ENCODE measurements at places on chromosomes 11 and 22. TPM values are rescaled to one million over a fixed set of nuclear protein-coding genes. Genes with fewer than 3 reads are reported as not detected.

Gene OR51B5
- 0.82 TPM for total RNA-seq

Gene TSGA10IP
- total RNA-seq = not detected

Gene LRRC56
- 1.2 TPM for total RNA-seq

Gene NAALAD2
- total RNA-seq = 6.9 TPM

Gene LSP1
- 0.82 TPM for total RNA-seq

Gene SOX10
- 1.6 TPM for total RNA-seq

Gene MPPED2
- total RNA-seq = 63.2 TPM

Gene ELFN2
- total RNA-seq = 7.7 TPM

DNA sequence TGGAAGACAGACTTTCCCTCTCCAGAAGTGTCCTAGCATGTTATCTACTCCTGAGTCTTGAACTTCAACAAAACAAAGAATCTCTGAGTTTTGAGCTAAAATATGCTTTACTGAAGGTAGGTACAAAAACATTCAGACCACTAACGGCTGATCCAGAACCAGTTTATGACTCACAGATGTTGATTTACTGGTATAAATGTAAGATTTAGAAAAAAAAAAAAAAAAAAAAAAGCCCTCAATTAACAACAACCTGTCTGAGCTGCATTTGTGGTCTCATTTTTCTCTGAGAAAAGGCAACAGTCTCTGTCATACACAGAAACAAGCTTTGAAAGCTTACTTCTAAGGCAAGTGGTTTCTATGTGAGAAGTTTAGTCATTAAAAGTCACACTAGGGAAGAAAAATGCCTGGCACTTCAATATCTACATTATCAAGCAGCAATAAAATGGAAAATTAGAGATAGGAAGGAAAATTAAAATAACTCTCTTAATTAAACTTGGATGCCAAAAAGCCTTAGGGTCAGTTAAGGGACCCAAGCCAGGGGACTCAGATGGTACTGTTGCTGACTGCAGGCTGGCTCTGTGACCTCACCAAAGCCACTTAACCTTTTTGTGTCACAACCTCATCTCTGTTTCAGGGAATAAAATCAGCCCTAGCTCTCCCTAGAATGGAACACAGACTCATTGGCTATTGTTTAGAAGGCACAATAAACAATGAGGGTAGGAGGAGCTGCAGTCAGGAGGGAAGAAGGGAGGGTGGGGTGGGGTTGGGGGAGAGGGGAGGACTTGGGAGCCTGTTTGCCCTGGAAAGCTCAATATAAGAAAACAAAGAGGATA, 61.7 kb downstream of the ETS1 start:
- DNase-seq = no peak

GRCh38 chr22:19336133-19337075, 44.9 kb upstream of the CLTCL1 start:
- DNase-seq = no peak

DNA sequence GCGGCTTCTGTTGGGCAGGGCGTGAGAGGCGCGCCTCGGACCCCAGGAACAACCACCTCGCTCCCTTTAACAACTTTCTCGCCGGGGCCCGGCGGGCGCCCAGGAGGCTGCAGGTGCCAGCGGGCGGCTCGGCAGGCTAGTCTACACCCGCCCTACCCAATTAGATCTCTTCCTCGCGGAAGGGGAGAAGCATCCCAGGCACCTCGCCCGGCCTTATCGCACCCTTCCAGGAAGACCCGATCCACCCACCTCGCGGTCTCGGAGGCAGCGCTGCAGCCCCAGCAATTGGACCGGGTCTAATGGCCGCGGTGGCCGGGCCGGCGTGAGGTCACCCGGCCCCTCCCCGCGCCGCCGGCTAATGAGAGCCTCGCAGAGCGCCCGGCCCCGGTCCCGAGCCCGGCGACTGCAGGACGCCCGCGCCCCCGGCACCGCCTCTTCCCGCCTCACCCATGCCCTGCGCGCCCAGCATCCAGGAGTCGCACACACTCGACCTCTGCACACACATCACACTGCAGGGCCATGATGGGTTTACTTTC, at the start of gene PLAAT3:
TSS of gene PLAAT3 (minus strand) at position 298 of the 536 bp plus-strand sequence. CDS start 419 bp downstream, outside the sequence.
- peak; percentile 69 for DNase-seq

- DNase-seq = no peak
Observed at GRCh38 chr11:13329670-13330356, 52.2 kb downstream of the BMAL1 start.

DNA sequence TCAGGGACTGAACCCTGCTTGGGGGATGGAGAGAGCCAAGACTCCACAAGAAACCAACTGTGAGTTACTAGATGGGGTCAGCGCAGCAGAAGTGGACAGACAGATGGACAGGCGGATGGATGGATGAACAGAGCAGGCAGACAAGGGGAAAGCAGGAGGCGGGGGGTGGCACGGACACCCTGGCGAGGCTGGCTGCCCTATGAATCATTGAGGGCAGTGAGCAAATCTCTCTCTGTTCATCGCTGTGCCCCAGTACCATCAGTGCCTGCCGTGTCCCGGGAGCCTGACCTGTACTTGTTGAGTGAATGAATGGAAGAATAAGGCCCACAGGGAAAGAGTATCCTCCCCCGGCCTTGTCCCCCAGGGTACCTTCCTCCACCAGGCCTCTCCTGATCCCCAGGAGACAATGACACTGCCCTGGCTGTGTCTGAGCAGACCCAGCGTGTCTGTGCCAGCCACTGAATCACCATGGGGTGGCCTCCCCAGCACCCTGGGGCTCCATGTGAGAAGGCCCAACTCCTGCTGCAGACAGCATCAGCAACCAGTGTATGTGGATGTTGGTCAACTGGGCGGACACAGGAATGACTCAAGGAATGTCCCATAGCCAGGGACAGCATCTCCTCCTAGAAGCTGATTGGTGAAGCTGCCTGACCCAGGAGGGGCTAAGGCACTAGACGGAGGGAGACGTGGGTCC, 5.1 kb upstream of the KLHL35 start:
- no peak for DNase-seq

GRCh38 chr11:68584097-68584496, 100.2 kb upstream of the GAL start:
- DNase-seq = no peak

DNA sequence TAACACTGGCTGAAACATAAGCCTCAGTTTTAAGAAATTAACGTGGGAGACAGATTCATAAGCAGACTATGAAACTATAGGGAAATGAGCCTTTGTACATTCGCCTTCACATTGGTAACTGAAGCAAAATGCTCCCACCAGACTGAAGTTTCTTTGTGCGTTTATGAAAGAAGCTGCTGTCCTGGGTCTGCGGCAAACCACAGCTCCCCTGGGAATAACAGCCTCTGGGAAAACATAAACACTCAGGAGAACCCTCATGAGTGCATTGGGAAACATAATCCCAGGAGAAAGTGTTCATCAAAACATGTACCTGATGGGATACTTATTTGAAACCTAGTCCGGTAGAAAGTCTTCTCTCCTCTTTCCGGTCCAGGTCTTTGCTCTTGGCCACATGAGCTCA, 193.1 kb upstream of the LARGE1 start:
- DNase-seq = no peak

GRCh38 chr11:96238563-96239135, 104.3 kb downstream of the MAML2 start:
- no peak for DNase-seq

DNA sequence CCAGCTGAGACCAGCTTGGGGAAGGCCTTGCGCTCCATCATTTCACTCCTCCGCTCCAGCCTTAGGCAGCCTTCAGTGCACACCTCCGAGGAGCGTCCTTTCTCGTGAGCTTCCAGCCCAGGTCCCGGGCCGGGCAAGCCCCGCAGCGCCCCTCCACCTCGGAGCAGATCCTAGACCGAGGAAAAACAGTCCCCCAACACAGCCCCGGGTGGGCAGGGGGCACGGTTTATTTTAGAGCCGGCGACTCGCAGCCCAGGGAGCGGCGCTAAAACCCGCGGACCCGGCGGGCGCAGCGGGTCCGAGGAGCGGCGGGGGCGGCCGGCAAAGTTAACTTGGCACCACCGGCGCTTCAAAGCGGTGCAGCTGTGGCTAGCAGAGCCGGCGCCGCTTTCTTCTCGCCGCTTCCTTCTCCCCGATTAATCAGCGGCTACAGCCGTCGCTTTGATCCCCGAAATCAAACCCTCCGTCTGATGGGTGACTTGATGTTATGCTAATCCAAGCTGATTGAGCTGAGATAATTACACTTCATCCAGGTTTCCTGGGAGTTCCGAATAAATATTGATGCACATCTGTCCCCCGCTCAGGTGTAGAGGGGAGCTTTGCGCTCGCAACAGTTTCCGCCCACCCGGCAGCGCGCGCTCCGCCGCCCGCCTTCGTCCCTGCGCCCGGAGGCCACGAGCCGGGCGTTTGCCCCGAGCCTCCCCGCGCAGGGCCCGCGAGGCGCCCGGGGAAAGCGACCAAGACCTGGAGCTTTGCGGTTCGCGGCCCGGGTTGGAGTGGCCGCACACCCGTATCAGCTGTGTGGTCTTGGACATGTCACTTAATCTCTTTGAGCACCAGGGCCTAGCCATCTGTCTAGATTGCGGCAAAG, 192.7 kb downstream of the BUD13 start:
- no peak for DNase-seq

DNA sequence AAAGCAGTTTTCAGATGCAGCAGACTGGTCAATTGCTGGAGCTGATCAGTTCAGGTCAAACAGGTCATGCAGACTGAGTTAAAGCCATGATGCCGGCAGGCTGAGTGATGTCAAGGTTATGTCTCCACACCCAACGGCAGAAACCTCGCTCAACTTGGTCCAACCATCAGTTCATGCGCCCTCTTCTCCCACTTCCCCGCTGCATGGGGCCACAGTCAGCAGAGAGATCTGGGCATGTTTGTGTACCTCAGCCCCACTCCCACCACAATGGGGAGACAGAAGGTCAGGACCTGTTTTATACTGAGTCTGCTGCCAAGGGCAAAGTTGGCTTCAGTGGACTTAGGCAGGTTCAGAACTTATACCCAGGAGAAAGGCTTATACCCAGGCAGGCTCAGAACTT, 118.7 kb downstream of the TRIM29 start:
- no peak for DNase-seq

DNA sequence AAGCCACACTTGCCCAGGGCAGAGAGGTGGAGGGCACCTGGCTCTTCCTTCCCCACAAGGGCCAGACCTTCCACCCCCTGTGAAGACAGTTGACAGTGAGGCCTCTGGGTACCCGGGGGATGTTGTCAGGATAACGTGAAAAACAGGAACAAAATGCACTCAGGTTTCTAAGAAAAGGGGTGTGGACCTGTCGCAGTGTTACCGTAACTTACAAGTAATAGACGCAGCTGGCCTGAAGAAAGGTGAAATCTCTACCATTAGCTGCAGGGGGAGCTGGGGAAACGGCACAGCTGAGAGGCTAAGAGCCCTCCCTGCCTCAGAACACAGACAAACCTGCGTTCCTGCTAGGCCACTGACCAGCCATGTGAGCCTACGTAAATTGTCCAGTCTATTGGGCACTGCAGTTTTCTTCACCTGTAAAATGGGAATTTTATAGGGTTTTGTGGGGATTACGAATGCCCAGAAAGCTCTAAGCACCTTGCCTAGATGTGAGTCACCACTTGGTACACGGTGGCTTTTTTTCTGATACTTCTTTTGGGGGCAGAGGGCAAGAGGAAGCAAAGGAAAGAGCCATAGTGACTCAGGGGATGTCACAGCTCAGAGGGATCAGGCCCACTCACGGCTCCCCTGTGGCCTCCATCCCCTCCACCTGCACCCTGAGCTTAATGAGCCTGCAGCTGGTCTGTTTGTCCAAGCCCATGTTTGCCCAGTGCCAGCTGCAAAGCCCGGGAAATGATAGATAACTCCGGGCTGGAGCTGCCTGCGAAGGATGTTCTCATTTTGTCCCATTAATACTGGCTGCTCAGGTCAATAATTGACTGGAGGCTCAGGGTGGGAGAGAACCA, 18.4 kb upstream of the CABP7 start:
- DNase-seq = no peak

DNA sequence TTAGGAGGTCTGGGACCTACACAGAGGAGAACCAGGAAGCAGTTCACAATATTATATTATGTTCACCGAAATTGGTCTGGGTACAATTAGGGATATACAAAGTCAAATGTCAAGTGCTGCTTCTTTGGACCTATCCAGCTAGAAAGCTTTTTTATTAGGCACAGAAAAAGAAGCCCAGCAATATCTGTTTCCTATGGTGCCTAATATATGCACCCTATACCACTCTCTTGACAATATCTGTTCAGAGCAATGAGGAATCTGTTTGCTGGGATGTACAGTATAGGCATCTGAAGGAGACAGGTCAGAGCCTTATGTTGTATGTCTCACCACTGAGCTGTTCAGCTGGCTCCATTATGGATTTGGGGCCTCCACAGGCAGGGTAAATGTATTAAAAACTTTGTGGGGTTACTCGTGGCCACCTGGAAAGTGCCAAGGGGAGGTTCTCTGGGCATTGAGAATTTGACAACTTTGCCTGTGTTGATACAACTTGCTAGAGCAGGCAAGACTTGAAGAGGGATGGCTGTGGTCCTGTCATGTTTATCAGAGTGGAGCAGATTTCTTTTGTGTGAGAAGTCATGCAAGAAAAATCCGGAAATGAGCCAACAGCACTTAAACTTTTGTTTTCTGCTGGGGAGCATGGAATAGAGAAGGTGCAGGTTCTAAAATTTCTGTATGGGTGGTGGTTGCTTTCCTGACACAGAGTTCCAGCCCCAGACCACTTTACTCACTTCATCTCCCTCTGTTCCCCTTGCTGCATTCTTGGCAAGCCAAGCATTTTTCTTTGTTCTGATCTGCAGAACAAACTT, 10.1 kb downstream of the STIM1 start:
- no peak for DNase-seq

DNA sequence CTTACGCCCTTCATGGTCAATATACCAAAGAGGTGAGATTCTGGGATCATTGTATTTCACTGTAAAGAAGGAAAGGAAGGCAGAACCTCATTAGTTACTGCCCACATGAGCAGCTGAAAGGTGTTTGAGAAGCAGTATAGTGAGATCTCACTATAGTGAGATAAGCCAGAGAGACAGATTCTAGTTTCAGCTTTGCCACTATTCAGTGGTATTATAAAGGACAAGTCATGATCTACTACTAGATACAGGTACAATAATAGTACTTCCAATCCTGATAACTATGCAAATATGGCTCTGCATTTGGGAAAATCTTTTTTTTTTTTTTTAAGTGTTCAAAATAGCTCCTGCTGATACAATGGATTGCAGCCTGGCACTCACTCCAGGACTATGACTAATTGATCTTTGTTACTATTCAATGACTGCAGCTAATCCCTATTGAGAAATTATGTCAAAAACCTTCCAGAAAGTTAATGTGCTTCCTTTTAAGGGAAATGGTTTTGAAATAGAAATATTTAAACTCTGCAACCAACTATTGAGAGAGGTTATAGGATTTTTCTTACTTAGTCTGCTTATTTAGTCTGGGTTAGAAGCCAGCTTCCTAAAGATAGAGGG, 8.3 kb upstream of the DLAT start:
- no peak for DNase-seq

- DNase-seq = no peak
Observed at GRCh38 chr22:43159484-43160178, 8.3 kb downstream of the TSPO start.

- DNase-seq = no peak
Observed at GRCh38 chr11:122743949-122744348, 88.4 kb downstream of the UBASH3B start.

- no peak for DNase-seq
Observed at GRCh38 chr11:113529606-113530005, 54.4 kb upstream of the DRD2 start.

GRCh38 chr22:29457730-29458129, 19.3 kb downstream of the RFPL1 start:
- DNase-seq = peak; percentile 45

- DNase-seq = no peak
Observed at GRCh38 chr11:77400775-77401449, 73.0 kb downstream of the PAK1 start.

All from frontal cortex (tissue), 4 donors.